Effector CD8-positive, alpha-beta T cell (primary cell): ENCODE measurements at places on chromosomes 2 and 18.

DNA sequence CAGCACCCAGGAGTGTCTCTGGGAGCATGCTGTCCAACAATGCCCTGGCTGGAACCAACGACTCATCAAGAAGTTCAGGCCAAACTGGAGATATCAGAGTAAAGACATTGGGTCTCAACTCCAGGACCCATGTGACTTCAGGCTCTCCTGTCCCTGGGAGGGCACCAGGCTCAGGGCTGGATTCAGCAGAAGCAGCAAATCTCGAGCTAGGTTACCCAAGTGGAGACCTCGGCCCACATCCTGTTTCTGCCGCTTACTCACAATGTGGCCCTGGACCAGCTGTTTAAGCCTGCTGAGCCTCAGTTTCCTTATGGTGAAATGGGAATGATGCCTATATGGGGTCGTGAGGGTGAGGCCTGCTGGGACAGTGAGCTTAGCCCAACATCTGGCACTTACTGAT, 9.3 kb upstream of the OTOF start:
- no peak for DNase-seq

GRCh38 chr2:86143307-86143706, 37.3 kb downstream of the PTCD3 start:
- no peak for DNase-seq

DNA sequence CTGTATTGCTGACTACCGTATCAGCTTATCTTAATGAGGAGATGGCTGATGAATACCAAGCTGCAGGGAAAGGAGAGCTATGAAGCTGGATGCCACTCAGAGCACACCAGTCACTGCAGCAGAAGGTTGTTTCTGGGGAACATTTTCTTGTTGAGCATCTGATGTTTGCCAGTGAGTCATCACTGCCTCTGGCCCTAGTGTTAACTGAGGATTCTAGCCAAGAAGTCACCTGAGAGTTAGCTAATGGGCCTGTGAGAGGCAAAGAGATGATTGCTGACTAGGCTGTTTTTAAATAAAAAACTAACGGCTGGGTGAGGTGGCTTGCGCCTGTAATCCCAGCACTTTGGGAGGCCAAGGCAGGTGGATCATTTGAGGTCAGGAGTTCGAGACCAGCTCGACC, 37.9 kb downstream of the CCDC150 start:
- DNase-seq, result no peak

DNA sequence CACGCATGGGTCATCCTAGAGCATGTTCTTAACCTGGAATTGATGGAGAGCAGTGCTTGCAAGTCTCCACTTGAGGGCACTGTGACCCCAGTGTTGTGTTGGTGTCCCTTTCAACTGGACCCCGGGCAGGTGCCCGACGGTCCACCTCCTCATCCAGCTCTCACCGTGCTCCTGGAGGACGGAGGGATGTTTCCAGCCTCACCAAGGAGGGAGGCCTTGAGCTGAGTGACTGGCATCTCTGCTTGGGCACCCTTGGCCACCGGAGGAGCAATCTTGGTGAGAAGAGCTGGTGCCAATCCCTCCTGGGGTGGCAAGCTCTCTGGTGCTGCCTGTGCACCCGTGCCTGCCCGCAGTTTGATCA, 45.4 kb upstream of the ASB18 start:
- DNase-seq, result no peak

DNA sequence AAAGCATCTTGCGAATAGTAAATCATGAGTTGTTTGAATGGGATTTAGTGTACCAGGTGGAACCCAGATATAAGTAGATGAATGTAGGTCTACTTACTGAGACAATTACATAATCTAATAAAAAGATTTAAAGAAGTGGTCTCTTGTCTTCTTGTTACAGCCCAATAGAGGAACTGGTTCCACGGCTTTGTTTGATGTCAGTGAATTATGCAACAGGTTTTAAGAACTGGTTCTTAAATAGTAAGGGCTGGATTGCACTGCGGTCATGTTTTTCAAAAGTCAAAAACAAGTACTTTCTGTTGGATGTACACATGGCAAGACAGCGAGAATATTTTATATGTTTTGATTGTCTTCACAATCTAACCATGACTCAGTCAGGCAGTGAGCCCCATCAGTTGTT, 15.4 kb upstream of the SLC9A2 start:
- DNase-seq, result no peak

- DNase-seq, result no peak
These were observed 270.5 kb upstream of the NCKAP5 start for GRCh38 chr2:133838642-133839365.

DNA sequence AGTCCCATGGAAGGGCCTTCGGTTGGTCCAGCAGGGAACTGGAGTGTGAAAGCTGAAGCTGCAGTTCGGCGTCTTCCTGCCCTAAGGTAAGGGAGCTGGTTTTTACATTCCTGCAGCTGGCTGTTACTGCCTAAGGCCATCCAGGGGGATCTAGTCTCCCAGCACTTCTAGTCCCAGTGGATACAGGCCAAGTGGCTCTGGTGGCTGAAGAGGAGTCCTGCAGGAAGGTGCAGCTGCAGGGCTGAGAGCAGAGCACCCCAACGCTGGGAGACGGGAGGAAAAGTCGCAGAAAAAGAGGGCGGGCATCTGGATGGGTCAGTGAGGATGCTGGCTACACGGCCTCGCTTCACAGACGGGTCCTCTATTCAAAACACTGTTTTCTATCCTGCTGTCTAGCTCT, 225.0 kb upstream of the HS6ST1 start:
- no peak for DNase-seq

DNA sequence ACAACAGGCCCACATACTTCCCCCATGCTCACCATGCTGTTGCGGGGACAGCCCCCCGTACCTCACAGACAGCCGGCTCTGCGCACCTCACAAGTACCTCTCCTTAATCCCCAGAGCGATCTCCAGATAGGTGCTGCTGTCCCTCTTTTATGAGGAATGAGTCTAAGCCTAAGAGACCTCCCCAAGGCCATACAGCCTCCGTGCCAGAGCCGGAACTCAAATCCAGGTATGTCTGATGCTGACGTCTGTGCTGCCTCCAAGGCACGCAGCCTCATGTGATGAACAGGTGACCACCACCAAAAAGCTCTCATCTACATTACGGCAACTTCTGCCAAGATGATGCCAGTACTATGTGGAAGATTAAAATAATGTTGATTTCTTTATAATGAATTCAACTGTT, 85.2 kb downstream of the EIPR1 start:
- DNase-seq, result no peak

GRCh38 chr2:120525056-120526046, 179.4 kb downstream of the INHBB start:
- no peak for DNase-seq

DNA sequence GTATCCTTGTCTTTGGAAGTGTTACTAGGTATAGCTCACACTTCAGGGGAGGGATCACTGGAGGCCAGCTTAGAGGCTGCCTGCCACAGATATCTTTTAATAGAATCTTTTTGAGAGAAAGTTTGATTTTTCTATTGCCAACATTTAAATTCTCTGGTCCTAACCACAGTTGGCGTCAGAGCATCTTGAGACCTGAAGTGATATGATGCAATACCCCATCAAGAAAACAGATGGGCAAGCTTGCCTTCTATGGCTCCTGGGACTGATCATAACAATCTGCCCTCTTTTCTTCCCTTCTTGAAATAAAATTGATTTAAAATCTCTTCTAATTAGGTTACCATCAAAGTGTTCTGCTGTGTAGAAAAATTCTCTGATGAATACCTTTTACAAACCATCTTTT, 105.5 kb upstream of the ACKR3 start:
- DNase-seq, result no peak

DNA sequence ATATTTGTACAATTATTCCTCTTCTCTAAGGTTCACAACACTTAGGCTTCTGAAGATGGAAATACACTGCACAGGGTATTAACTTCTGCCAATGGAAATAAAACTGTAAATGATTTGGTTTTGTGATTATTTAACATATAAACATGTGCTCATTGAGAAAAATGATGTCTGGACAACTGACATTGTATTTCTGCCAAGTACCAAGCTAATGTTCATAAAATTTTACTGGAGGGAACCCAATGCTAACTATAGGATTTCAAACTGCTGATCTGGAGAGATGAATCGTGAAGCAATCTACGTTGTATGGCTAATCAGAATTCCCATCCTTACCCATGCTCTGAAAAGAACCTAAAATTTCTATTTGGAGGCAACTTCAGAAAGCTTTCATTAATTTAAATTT, 279.7 kb downstream of the NRXN1 start:
- no peak for DNase-seq

GRCh38 chr2:98242003-98242402, 104.3 kb upstream of the CNGA3 start:
- no peak for DNase-seq

- no peak for DNase-seq
These were observed 157.9 kb downstream of the LNPK start for GRCh38 chr2:175844169-175844568.

DNA sequence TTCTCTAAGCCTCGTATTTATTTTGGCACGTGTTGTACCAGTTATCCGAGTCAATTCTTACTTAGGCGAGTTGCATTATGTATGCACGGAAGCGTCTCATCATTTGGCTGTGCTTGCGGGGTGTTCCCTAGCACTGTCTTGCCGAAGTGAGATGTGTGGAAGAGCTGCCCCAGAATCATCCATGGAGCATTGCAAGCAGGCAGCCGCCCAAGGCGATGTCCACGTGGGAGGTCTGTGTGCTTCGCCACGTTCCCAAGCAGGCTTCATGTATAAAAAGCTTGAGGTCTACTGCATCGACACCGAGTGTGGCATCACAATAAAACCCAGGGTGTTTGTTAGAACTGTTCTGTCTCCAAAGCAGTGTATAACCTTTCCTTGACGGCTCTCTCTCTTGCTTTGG, 849.9 kb downstream of the DCDC2C start:
- no peak for DNase-seq

DNA sequence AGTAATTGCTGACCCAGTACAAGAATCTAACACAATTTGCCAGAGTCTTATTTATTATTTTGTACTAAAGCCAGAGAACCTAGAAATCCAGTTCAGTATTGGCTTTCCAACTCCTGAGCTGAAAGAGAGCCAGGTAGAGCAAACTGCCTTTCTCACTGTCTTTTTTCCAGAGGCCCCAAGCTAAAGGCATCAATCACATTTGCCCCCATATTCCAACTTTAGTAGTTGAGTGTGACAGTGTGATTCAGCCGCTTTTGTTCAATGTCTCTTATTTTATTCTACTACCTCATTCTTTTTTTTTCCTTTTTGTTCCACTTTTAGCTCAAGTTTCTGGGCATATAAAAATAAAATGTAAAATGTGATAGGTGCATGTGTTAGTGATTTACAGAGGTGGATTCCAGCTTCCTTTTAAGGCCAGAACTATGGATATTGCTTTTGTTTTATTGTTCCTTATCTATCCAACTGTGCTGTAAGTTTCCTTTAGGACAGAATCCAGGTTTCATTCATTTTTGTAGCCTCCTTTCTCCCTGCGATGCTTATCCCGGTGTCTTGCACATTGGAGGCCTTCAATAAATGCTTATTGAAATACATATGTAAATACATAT, 153.0 kb downstream of the ZEB2 start:
- DNase-seq, result no peak
